ENCODE measurements at places on chromosomes 4 and X. TPM values are rescaled to one million over a fixed set of nuclear protein-coding genes. Genes with fewer than 3 reads are reported as not detected.

DNA sequence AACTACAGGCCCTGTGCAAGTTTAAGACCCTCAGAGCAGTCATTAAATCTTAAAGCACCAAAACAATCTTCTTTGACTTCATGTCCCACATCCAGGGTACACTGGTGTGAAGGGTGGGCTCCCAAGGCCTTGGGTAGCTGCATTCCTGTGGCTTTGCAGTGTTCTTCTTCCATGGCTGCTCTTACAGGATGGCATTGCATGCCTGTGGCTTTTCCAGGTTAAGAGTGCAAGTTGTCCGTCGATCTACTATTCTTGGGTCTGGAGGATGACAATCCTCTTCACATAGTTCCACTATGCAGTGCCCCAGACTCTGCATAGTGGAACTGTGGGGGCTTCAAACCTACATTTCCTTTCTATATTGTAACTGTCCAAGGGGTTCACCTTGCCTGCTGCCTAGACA is 494.5 kb downstream of the CFAP47 start:
- no peak for DNase-seq

GRCh38 chr4:82893942-82894341 is 3.0 kb upstream of the SEC31A start:
- DNase-seq, result no peak

GRCh38 chr4:24131954-24132673 is 242.3 kb upstream of the PPARGC1A start:
- no peak for DNase-seq

GRCh38 chrX:134737061-134737460 is 78.8 kb upstream of the PLAC1 start:
- no peak for DNase-seq

GRCh38 chr4:13240066-13240465 is 244.1 kb downstream of the RAB28 start:
- no peak for DNase-seq

- DNase-seq, result no peak
Observed at GRCh38 chr4:76955182-76955581, 5.6 kb downstream of the SEPTIN11 start.

DNA sequence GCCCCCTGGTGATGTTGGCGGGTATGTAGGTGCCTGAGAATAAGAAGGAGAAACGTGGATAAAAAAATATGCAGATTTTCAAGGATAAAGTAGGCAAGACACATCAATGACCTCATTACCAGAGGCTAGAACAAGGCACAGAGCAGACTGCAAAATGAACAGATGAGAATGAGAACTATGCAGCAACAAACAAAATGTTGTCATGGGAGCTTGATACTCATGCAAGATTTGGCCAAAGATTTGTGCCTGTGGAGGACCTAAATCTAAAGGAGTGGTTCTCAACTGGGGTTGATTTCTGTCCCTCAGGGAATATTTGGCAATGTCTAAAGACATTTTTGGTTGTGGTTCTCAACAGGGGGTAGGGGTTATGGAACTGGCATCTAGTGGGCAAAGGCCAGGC is 177.3 kb downstream of the FRMPD4 start:
- no peak for DNase-seq

- peak; percentile 12 for DNase-seq
Observed at GRCh38 chr4:4334798-4335520, 44.9 kb downstream of the ZBTB49 start.

Gene FAM236C
- not detected for total RNA-seq

Gene LANCL3
- 0.12 TPM for total RNA-seq

Gene TRMT44
- 17.8 TPM for total RNA-seq

Gene VEGFD
- not detected for total RNA-seq

Gene PACRGL
- 21.0 TPM for total RNA-seq

Gene SLITRK2
- total RNA-seq, result not detected

Gene APBB2
- 39.7 TPM for total RNA-seq
